ENCODE measurements at places on chromosomes 2 and 18.

DNA sequence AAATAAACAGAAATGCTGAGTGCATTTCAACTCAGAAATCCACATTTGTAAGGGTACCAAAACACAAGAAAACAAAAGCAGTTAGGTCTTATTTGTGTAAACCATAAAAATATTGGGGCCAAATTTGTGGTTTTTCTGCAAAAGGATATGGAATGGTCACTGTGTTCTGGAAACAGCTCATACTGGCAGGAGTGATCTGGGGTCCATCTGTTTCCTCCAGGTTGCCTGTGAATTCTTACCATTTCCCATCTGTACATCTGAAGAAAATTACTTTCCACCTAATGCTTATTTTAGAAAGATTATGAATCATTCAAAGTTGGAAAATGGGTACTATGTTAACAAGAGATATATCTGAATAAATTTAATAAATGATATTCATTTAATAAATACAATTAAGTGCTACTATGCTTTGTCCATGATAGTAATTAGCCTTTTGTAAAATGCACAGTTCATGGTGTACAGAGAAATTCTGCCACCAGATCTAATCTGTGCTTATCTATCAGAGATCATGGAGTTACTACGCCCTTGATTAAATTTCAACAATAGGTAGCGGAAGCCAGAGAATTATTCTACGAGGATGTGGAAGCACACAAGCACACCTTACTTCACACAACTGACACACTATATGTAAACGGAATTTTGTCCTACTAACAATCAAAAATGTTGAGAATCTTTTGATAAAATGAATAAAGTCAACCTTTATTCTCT is 10.9 kb downstream of the ALS2 start:
- DNase-seq: no peak

DNA sequence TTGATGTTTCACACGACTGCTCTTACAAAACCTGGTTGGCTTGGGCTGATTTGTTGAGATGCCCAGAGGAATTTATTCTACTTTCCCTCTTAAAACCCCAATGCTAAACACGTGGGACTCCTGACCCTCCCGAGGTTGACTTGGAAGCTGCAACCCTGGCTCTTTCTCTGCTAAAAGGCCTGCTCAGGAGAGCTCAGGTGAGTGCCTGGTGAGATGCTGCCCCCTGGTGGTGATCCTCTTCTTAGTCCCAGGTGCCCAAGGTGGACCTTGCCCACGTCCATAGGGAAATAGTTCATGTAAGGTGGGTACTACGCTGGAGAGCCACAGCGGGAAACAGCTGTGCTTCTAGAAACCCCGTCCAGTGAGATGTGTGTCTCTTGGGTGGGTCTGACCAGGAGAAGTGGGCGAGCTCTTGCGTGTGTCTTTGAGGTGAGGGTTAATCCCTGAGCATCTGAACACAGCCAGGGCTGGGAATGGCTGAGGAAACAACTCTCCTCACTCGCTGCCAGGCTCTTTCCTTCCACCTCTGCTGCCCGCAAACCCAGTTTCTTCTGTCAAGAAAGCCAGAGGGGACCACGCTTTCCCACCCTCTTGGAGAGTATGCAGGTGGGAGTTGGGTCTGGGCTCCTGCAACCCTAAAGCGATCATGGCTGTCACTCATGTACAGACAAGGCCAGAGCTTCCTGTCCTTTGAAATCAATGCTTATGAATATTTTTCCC is 25.5 kb upstream of the PXDN start:
- no peak for DNase-seq

GRCh38 chr2:75475976-75476375 is 84.8 kb downstream of the EVA1A start:
- no peak for DNase-seq

- DNase-seq: no peak
Measured at GRCh38 chr2:84223191-84223590, 235.9 kb downstream of the SUCLG1 start.

- no peak for DNase-seq
Measured at GRCh38 chr18:59011289-59011688, 128.4 kb upstream of the SEC11C start.

GRCh38 chr18:44899832-44900231 is 219.1 kb downstream of the SETBP1 start:
- no peak for DNase-seq

DNA sequence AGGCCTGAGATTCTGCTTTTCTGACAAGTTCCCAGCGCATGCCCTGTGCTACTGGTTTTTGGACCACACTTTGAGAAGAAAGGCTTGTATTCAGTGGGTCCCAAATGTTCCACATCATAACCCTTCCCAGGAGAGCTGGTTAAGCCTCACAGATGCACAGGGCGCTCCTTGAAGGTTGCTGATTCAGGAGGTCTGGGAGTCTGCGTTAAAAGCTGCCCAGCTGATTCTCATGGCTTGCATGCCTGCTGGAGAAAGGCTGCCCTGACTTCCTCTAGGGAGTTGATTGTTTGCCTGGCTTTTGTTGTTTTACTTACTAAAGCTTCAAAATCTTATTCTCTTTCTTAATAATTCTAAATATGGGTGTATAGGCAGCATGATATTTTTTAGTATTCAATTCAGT is 20.7 kb downstream of the CRYGD start:
- no peak for DNase-seq

DNA sequence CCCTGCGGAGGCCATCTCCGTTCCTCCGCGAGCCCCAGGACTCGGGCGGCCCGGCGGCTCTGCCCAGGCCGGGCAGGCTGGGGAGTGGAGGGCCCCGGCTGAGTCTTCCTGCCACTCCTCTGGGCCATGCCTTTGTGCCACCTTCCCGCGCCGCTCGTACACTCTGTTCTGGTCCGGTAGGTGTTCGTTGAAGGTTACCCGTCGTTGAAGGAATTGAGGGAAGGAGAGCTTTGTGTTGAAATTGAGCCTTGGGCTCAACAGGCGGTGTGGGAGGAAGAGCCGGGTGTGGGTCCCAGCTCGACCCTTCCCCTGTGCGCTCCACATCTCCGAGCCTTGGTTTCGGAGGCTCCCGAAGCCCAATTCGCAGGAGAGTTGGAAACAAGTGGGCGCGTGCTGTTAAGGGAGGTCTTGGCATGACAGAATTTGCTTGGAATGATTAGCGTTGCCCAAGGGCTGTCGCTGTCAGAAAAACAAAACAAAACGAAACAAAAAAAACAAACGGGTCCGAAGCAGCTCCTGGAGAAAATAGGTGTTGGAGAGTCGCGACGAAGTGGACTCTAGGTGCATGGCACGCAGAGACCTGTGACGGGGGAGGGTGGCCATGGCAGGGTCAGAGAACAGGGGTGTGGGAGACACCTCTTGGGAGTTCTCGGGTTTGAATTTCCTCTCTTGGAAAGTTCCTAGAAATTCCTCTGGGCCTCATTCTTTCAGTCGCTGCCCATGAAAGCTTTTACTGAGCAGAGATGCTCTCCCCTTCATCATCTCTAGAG is 1.2 kb upstream of the MZT2A start:
- no peak for DNase-seq

GRCh38 chr2:136319237-136319636 is 201.3 kb upstream of the CXCR4 start:
- DNase-seq: no peak

- DNase-seq: no peak
Measured at GRCh38 chr2:120321721-120322284, 24.1 kb upstream of the INHBB start.

- DNase-seq: no peak
Measured at GRCh38 chr2:218867900-218868299, 8.3 kb downstream of the WNT6 start.

All from activated naive CD8-positive, alpha-beta T cell treated with anti-CD3 and anti-CD28 coated beads, Interleukin-2, amount 50 U/mL, for 16 hours (primary cell).